ENCODE measurements at places on chromosomes 7 and 10. TPM values are rescaled to one million over a fixed set of nuclear protein-coding genes. Genes with fewer than 3 reads are reported as not detected.

DNA sequence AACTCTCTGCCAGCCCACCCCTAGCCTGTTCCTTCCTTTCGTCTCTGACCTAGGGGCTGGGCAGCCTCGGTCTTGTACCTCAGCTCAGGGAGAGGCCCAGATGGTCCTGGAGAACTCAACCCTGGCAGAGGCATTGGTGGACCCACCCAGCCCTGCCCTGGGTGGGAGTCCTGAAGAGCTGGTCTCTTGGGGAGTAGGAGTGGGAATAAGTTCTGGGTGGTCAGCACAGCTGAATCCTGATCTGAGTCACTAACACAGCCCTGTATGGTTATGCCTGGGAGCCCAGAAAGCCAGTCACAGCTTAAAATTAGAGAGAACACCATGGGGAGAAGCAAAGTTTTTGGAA, 84.0 kb downstream of the SORBS1 start:
- H3K27ac ChIP-seq, result no peak overlapping the region
- H3K27me3 ChIP-seq, result no peaks in the 10 kb centered on the region
- no peak for DNase-seq
- peaks cover 8% of the 10 kb centered on the region for H3K4me1 ChIP-seq
- no peaks in the 10 kb centered on the region for H3K36me3 ChIP-seq

DNA sequence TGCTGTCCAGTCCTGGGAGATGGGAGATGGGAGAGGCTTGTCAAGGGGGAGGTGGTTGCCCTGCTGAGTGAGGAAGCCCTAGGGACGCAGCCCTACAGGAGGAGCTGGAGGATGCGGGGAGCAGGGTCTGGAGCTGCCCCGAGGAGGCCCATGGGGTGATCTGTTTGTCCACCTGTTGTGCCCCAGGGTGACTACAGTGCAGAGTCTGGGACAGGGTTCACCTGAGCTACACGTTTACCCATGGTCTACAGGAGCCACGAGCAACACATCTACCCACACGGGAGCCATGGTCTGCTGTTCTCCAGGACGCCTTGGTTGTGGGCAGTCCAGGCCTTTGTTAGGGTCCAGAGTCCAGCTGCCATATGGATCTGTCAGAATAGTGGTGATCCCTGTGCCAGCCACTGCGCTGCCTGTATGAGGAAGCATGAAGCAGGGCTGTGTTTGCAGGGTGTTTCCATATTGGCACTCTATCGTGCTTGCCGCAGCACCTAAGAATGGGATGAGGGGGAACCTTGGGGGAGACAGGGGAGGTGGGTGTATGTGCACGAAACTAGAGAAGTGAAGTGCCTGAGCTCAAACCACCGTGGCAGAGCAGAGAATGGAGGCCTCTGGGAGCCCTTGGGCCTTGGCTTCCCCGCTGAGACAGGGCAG, 23.7 kb downstream of the ZNF775 start:
- no peak for DNase-seq
- H3K4me1 ChIP-seq, result peaks cover 29% of the 10 kb centered on the region
- no peaks in the 10 kb centered on the region for H3K27me3 ChIP-seq
- H3K27ac ChIP-seq, result no peak overlapping the region
- H3K36me3 ChIP-seq, result no peaks in the 10 kb centered on the region

DNA sequence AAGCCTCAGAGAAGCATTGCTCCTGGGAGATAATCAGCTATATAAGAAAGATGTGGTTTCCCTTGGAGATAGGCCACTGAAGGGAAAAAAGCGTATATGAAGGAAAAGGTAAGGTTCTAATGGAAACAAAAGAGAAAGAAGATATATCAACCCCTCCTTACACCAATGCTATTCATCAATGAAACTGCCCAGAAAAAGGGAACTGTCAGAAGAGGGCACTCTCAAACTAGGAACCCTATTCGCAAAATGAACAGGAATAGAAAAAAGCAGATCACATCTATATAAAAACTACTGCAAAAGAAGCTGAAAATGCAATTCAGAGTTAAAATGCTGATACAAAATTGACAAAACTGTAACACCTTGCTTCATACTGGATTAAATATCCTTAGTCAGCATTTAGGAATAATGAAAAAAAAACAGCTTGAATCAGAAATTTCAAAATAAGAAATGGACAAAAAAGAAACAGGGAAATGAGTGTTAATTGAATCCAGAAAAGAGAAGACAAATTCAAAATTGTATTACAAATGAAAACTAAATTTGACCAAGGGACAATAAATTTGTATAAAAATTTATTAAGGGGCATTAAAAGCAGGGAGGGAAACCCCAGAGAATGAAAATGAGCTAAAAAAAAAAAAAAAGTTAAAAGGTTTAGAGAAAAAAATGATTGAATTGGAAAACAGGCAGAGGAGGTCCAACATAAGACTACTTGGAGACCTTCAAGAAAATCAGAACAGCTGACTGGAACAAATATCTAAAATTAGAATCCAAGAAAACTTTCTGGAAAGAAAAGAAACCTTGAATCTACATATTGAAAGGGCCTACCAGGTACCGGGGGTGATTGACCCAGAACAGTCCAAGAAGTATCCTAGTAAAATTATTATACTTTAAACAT, 17.9 kb downstream of the NHLRC2 start:
- H3K4me1 ChIP-seq, result no peaks in the 10 kb centered on the region
- no peak overlapping the region for H3K4me3 ChIP-seq
- peaks cover 7% of the 10 kb centered on the region for H3K36me3 ChIP-seq

GRCh38 chr10:66565999-66566398, 359.8 kb upstream of the LRRTM3 start:
- no peak for DNase-seq
- H3K36me3 ChIP-seq, result no peaks in the 10 kb centered on the region
- H3K4me1 ChIP-seq, result no peaks in the 10 kb centered on the region
- no peak overlapping the region for H3K4me3 ChIP-seq
- H3K27ac ChIP-seq, result no peak overlapping the region
- no peaks in the 10 kb centered on the region for H3K27me3 ChIP-seq

DNA sequence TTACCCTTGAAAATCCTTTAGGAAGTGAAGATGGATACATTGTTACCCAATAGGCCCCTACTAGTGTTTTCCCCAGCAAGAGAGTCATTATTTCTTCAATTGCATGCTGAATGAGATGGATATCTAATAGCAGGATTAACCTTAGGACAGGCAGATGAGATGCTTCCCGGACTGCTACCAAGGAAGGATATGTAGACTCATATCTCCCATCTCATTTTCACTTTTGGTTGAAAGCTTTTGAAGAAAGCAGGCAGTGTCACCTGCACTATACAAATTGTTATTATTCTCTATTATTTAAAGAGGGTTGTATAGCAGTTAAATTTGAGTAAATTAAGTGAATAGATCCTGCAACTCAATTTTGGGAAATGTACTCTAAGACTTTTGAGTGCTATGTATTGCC, 17.0 kb upstream of the ARHGAP21 start:
- no peaks in the 10 kb centered on the region for H3K4me1 ChIP-seq
- H3K36me3 ChIP-seq, result no peaks in the 10 kb centered on the region
- no peaks in the 10 kb centered on the region for H3K27me3 ChIP-seq

DNA sequence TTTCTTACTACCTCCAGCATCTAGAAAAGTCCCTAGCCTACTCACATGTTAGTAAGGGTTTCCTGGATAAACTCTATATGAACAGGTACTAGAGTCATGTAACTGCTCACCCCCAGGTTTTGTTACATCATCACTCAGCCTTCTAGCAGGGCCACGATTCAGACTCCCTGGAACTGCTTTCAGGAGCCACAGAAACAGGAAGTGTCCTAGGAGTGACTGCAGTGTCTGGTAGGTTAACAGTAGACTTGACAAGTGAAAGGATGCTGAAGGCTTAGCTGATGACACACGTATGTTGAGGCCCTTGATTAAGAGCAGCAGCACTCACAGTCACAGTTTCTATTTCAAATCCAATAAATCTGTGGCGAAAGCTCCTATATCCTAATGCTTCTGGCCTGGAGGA, 101.2 kb downstream of the DNMBP start:
- no peak overlapping the region for H3K4me3 ChIP-seq
- DNase-seq, result no peak
- H3K27me3 ChIP-seq, result no peaks in the 10 kb centered on the region
- no peak overlapping the region for H3K27ac ChIP-seq
- peaks cover 5% of the 10 kb centered on the region for H3K36me3 ChIP-seq
- H3K4me1 ChIP-seq, result no peaks in the 10 kb centered on the region

DNA sequence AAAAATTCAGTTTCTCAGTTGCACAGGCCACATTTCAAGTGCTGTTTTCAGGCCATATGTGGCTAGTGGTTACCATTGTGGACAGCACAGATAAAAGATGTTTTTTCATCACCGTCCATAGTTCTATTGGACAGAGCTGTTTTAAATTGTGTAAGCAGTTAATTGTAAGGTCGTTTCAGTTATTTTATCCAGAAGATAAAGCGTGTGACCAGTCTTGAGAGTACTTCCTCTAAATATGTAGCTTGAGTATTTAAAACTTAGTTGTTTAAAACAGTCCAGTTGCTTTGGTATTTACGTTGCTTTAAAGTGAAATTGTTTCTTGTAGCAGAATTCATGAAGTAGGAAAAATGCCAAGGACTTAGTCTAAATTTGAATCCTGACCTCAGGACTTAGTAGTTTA, 66.9 kb downstream of the ZNRF2 start:
- no peaks in the 10 kb centered on the region for H3K36me3 ChIP-seq
- no peaks in the 10 kb centered on the region for H3K27me3 ChIP-seq
- no peak overlapping the region for H3K4me3 ChIP-seq
- H3K27ac ChIP-seq, result no peak overlapping the region
- no peak for DNase-seq
- peaks cover 37% of the 10 kb centered on the region for H3K4me1 ChIP-seq

- no peak for DNase-seq
- no peak overlapping the region for H3K27ac ChIP-seq
- peaks cover 8% of the 10 kb centered on the region for H3K4me1 ChIP-seq
- no peak overlapping the region for H3K4me3 ChIP-seq
- H3K36me3 ChIP-seq, result peaks cover 15% of the 10 kb centered on the region
- H3K27me3 ChIP-seq, result no peaks in the 10 kb centered on the region
These were observed 19.1 kb downstream of the SEMA3A start for GRCh38 chr7:84175461-84175860.

- DNase-seq, result peak; percentile 64
- peaks cover 39% of the 10 kb centered on the region for H3K4me1 ChIP-seq
- no peaks in the 10 kb centered on the region for H3K27me3 ChIP-seq
- no peaks in the 10 kb centered on the region for H3K36me3 ChIP-seq
These were observed 134.6 kb upstream of the TCF7L2 start for GRCh38 chr10:112815269-112816032.

- H3K27me3 ChIP-seq, result no peaks in the 10 kb centered on the region
- no peak overlapping the region for H3K27ac ChIP-seq
- H3K4me3 ChIP-seq, result no peak overlapping the region
- DNase-seq, result no peak
- no peaks in the 10 kb centered on the region for H3K36me3 ChIP-seq
These were observed 62.5 kb downstream of the NKX6-2 start for GRCh38 chr10:132723330-132723970.

- no peaks in the 10 kb centered on the region for H3K36me3 ChIP-seq
- peak overlapping the region; percentile 6 for H3K4me3 ChIP-seq
- H3K4me1 ChIP-seq, result no peaks in the 10 kb centered on the region
- peak; percentile 62 for DNase-seq
- peaks cover 79% of the 10 kb centered on the region for H3K27me3 ChIP-seq
- no peak overlapping the region for H3K27ac ChIP-seq
These were observed 101.2 kb downstream of the RPS24 start for GRCh38 chr10:78134773-78135306.

GRCh38 chr10:4691776-4692175, 134.2 kb upstream of the AKR1E2 start:
- H3K36me3 ChIP-seq, result no peaks in the 10 kb centered on the region
- H3K27ac ChIP-seq, result peak overlapping the region; percentile 100
- H3K27me3 ChIP-seq, result no peaks in the 10 kb centered on the region
- H3K4me1 ChIP-seq, result peaks cover 38% of the 10 kb centered on the region
- H3K4me3 ChIP-seq, result no peak overlapping the region
- DNase-seq, result peak; percentile 71

DNA sequence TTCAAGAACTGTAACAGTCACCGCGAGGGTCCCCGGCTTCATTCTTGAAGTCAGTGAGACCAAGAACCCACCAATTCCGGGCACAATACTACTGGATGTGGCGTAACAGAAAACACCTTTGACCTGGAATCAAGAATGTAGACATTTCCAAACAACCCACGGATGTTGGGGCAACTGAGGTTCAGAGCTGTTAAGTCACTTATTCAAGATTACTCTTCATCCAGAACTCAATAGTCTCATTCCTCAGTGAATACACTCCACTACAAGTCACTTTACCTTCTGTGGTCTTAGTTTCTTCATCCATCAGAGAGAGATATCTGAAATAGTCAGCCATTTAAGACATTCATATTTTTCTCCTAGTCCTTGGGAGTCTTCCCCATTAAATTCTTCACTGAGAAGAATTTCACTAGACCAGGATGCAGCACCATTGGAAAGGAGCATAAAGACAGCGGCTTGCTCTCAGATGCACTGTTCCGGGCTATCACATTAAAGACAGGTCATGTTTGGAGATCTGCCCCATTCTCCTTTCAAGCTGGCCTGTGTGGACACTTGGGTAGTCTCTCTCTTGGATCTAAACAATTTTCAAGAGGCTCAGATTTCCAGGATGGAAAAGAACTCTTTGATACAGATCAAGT, 32.3 kb upstream of the ARID5B start:
- peaks cover 16% of the 10 kb centered on the region for H3K4me1 ChIP-seq
- H3K27me3 ChIP-seq, result no peaks in the 10 kb centered on the region
- H3K27ac ChIP-seq, result no peak overlapping the region
- no peak for DNase-seq

GRCh38 chr10:97506199-97506991, 7.7 kb downstream of the UBTD1 start:
- H3K4me1 ChIP-seq, result no peaks in the 10 kb centered on the region
- no peak overlapping the region for H3K27ac ChIP-seq
- no peak overlapping the region for H3K4me3 ChIP-seq
- H3K27me3 ChIP-seq, result no peaks in the 10 kb centered on the region

- DNase-seq, result no peak
- H3K4me1 ChIP-seq, result no peaks in the 10 kb centered on the region
- H3K27me3 ChIP-seq, result no peaks in the 10 kb centered on the region
- H3K27ac ChIP-seq, result no peak overlapping the region
- H3K36me3 ChIP-seq, result no peaks in the 10 kb centered on the region
- H3K4me3 ChIP-seq, result no peak overlapping the region
These were observed 144.6 kb upstream of the GPR26 start for GRCh38 chr10:123521556-123521955.

Gene NME8
- not detected for total RNA-seq

Gene PGAM2
- 0.35 TPM for total RNA-seq

Gene CLDN12
- 12.7 TPM for total RNA-seq

Gene GARIN1A
- total RNA-seq, result 3.6 TPM

Gene DNA2
- total RNA-seq, result 29.5 TPM

Gene NEUROG3
- total RNA-seq, result not detected

Gene CFAP69
- total RNA-seq, result 6.6 TPM

Gene VPS26A
- 44.7 TPM for total RNA-seq

Gene C10orf143
- total RNA-seq, result 0.29 TPM

Measured in PC-3 (cell line).